ENCODE measurements at places on chromosomes 11 and 22.

- H3K27ac ChIP-seq = peak within 1 kb of the TSS; percentile 80
- H3K27me3 ChIP-seq = no peaks in the 10 kb centered on the region
- peak; percentile 36 for DNase-seq
- peak within 1 kb of the TSS; percentile 52 for H3K4me3 ChIP-seq
Observed at GRCh38 chr22:35380537-35381423, at the start of gene HMOX1. Gene HMOX1 (plus strand): TSS chr22:35381096. CDS start chr22:35381174, 78 bp downstream.

DNA sequence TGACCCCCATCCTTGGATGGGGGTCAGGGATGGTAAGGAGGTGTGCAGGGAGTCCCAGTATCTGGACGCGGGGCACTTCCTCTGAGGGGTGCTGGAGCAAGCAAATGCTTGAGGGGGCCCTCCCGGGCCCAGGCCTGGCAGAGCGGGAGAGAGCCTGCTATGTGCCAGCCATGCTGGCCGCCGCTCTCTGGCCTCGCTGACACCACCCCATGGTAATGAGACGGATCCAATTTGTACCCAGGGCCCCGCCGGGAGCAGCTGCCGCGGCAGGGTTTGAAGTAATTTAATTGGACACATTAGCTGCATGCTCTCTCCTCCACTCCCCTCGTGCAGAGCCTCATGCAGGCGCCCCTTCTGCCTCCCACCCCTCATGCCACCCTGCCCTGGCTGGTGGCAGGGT lies 6.3 kb downstream of the SYT7 start:
- H3K4me3 ChIP-seq = no peak overlapping the region
- H3K27ac ChIP-seq = no peak overlapping the region
- no peaks in the 10 kb centered on the region for H3K4me1 ChIP-seq
- DNase-seq = no peak
- no peaks in the 10 kb centered on the region for H3K36me3 ChIP-seq

DNA sequence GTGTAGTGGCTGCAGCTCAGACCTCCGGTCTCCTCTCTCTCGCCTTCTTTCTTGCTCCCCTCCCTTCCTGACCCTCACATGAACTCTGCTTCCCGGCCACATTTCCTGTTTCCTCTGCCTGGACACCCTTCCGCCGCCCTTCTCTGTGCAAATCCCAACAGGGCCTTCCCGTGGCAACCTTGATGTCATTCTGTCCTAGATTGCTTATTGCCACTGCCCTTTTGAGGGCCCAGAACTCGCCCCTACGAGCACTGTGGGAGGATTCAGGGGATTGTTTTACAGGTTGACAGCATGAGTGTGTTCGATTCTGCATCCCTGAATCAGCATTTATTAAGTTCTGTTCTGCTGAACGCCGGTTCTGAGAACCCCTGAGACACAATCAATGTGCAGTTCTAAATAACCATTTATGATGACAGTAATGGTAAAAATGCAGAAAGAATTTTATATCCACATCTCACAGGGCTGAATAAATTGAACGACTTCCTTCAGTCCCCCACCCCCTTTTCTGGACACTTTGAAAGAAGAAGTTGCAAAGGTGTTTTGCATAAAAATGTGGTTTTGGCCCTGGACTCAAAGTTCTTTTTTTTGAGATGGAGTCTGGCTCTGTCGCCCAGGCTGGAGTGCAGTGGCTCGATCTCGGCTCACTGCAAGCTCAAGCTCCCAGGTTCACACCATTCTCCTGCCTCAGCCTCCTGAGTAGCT lies 6.4 kb downstream of the BATF2 start:
- no peaks in the 10 kb centered on the region for H3K4me1 ChIP-seq
- peak overlapping the region; percentile 43 for H3K27ac ChIP-seq
- DNase-seq = no peak
- H3K27me3 ChIP-seq = no peaks in the 10 kb centered on the region

GRCh38 chr11:67372993-67373647 lies at the start of gene CLCF1:
Gene CLCF1 (minus strand): TSS chr11:67373598. CDS start chr11:67373539, 59 bp downstream.
- H3K4me3 ChIP-seq = peak within 1 kb of the TSS; percentile 98
- DNase-seq = no peak
- H3K36me3 ChIP-seq = no peaks in the 10 kb centered on the region

DNA sequence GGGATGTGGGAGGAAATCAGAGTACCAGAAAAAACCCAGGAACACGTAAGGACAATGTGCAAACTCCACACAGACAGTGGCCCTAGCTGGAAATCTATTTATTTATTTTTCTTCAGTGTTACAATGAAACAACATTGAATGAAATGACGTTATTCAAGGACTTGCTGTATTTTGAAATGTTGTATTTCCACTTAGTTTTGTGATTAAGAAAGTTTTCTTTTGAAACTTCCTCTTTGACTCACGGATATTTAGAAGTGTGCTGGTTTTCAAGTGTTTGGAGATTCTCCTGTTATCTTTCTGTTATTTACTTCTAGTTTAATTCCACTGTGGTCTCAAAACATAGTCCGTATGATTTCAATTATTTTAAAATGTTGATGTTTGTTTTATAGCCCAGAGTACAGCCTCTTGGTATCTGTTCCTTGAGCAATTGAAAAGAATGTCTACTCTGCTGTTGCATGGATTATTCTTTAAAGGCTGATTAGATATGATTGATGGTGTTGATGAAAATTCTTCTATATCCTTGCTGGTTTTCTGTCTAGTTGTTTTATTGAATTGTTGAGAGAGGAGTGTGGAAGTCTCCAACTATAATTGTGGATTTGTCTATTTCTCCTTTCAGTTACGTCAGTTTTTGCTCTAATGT lies 141.0 kb downstream of the ARHGAP20 start:
- no peak overlapping the region for H3K4me3 ChIP-seq
- no peak overlapping the region for H3K27ac ChIP-seq
- no peak for DNase-seq
- no peaks in the 10 kb centered on the region for H3K27me3 ChIP-seq
- H3K36me3 ChIP-seq = no peaks in the 10 kb centered on the region

GRCh38 chr11:120229451-120230424 lies 10.2 kb upstream of the POU2F3 start:
- peaks cover 4% of the 10 kb centered on the region for H3K4me1 ChIP-seq
- H3K27ac ChIP-seq = no peak overlapping the region
- H3K36me3 ChIP-seq = peaks cover 3% of the 10 kb centered on the region
- peaks cover 24% of the 10 kb centered on the region for H3K27me3 ChIP-seq
- no peak for DNase-seq

GRCh38 chr11:68934666-68935065 lies 31.0 kb downstream of the IGHMBP2 start:
- peaks cover 44% of the 10 kb centered on the region for H3K36me3 ChIP-seq
- DNase-seq = no peak
- no peak overlapping the region for H3K4me3 ChIP-seq
- no peaks in the 10 kb centered on the region for H3K4me1 ChIP-seq
- no peaks in the 10 kb centered on the region for H3K27me3 ChIP-seq

- no peaks in the 10 kb centered on the region for H3K36me3 ChIP-seq
- no peak for DNase-seq
- H3K4me1 ChIP-seq = no peaks in the 10 kb centered on the region
- no peak overlapping the region for H3K27ac ChIP-seq
- no peak overlapping the region for H3K4me3 ChIP-seq
Observed at GRCh38 chr22:28600546-28601143, 79.0 kb downstream of the TTC28 start.

DNA sequence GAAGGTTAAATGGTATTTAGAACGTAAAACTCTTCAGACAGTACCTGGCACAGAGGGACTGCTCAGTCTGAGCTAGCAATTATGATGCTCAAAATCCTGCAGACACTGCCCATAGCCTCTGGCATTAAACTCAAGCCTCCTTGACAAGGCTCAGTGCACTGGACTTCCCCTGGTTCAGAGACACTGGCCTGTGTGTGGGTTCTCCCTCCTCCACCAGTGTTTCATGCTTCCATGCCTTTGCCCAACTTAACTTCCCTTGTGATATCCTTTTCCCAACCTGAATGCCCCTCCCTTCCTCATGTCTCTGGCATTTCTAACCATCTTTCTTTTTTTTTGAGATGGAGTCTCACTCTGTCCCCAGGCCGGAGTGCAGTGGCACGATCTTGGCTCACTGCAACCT lies 9.1 kb downstream of the LTBP3 start:
- H3K27ac ChIP-seq = no peak overlapping the region
- H3K27me3 ChIP-seq = no peaks in the 10 kb centered on the region
- peaks cover 47% of the 10 kb centered on the region for H3K36me3 ChIP-seq
- H3K4me1 ChIP-seq = peaks cover 25% of the 10 kb centered on the region

GRCh38 chr11:17927681-17928343 lies 85.0 kb downstream of the SERGEF start:
- H3K27ac ChIP-seq = no peak overlapping the region
- no peaks in the 10 kb centered on the region for H3K4me1 ChIP-seq
- DNase-seq = no peak
- H3K27me3 ChIP-seq = no peaks in the 10 kb centered on the region

- H3K27ac ChIP-seq = no peak overlapping the region
- no peak for DNase-seq
- H3K27me3 ChIP-seq = no peaks in the 10 kb centered on the region
Observed at GRCh38 chr11:93983542-93984195, 37.5 kb upstream of the HEPHL1 start.

DNA sequence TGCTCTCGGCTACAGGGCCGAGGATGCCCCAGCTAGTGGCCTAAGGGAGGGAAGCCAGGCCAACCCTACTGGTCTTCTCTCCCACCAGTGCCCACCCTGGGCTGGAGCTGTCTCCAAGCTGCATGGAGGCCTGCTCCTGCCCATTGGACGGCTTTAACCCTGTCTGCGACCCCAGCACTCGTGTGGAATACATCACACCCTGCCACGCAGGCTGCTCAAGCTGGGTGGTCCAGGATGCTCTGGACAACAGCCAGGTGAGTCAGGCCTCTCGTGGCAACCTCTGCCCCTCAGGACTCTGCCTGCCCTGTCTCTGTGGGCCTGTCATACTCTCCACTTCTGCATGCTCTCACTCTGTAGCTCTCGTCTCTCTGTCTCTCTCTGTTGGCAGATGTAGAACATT lies 44.1 kb upstream of the TPBGL start:
- H3K27me3 ChIP-seq = no peaks in the 10 kb centered on the region
- peaks cover 46% of the 10 kb centered on the region for H3K4me1 ChIP-seq
- no peaks in the 10 kb centered on the region for H3K36me3 ChIP-seq
- DNase-seq = no peak
- H3K27ac ChIP-seq = no peak overlapping the region
- no peak overlapping the region for H3K4me3 ChIP-seq

DNA sequence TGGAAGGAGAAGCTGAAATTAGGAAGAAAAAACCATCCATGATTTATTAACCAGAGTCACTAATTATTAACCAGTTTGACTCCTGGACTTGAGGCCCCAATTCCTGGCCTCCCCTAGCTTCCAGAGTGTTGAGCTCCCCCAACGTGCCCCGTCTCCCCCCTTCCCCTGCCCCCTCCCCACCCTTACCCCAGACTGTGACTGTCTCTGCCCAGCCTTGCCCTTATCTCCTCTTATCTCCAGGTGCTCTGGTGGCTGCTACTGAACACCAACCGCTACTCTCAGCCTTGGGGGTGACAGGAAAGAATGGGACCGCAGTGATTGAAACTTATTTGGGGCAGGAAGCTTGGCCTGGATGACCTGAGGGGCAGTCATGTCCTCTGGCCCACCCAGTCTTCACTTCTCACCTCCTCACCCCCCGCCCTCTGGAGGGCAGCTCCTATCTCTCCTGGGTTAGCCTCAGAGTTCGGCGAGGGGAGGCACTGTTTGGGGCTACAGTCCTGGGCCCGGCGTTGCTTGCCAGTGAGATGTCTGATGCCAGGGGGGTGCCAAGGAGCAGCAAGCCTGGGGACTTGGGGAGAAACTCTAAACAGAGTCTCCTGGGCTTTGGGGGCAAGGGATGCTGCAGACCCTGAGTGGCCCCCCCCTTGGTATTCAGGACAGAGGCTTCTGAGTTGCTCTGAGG lies 15.5 kb downstream of the NECTIN1 start:
- peaks cover 92% of the 10 kb centered on the region for H3K4me1 ChIP-seq
- H3K27ac ChIP-seq = peak overlapping the region; percentile 74
- H3K4me3 ChIP-seq = no peak overlapping the region
- no peak for DNase-seq
- H3K27me3 ChIP-seq = no peaks in the 10 kb centered on the region

All from esophagus squamous epithelium (tissue), 5 donors.